Stimulated activated CD4-positive, alpha-beta T cell treated with anti-CD3 and anti-CD28 coated beads, Interleukin-4, amount 100 ng/mL, for 4 hours (primary cell): ENCODE measurements at places on chromosomes 1 and 21.

- no peak for DNase-seq
Observed at GRCh38 chr1:104706631-104707147, 957.0 kb downstream of the AMY1C start.

- no peak for DNase-seq
Observed at GRCh38 chr1:55224729-55225128, 9.6 kb upstream of the USP24 start.

GRCh38 chr1:43366179-43366578, 1.6 kb downstream of the ELOVL1 start:
- DNase-seq = peak; percentile 16

DNA sequence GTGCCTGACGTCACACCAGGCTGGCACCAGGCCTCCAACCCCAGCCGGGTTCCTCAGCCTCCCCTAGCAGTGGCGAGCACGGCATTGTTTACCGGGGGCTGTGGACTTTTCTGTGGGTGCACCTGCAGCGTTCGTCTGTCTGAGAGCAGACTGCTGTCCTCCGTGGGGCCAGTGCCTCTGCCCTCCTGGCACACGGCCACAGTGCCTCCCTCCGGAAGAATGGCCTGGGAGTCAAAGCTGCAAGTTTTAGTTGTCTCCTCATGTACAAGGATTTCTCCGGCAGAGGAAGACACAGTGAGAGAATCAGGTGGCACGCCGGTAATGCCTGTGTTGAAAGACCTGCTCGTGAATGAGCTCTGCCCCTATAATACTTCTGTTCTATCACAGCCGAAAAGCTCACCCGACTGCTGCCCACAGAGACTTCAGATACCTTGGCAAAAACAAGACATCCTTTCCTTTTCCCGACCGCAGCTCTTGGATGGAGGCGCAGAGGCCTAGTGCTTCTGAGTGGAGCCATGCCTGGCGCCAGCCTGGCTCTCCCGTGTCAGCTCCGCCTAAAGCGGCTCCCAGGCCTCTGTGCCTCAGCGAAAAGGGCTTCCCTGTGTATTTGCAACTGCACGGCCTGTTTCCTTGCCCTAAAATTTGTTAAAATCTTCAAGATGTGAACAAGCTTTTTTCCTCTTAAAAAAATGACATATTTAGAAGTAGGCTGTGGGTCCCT, 71.4 kb downstream of the AGPAT3 start:
- DNase-seq = no peak

DNA sequence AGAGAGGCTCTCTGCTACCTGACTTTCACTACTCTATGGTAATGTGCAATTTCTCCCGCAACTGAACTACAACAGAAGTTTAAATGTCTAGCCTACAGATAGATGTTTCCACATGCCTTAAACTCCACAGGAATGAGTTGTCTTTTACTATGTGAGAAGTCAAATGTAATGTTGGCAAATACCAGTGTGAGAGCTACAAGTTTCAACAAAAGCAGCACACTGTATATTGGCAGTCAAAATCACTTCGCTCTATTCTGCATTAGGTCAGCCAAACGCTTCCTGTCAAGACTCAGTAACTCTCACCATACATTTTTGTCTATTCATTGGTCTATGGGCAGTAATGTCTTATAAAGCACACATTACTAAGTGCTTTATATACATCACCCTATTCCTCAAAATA, 41.9 kb downstream of the LUZP1 start:
- no peak for DNase-seq

- peak; percentile 53 for DNase-seq
Observed at GRCh38 chr21:41361786-41362604, at the start of gene MX2. TSS of gene MX2 (plus strand) at chr21:41362027. CDS start at chr21:41376907, 14,880 bp downstream.

- no peak for DNase-seq
Observed at GRCh38 chr1:241140670-241141069, 216.3 kb downstream of the RGS7 start.
